Mammary epithelial cell (primary cell): ENCODE measurements at places on chromosomes 11 and 22. TPM values are rescaled to one million over a fixed set of nuclear protein-coding genes. Genes with fewer than 3 reads are reported as not detected.

Gene IGLL1
- not detected for total RNA-seq

Gene HEPHL1
- 6.2 TPM for total RNA-seq

Gene CASP12
- not detected in 2 replicates for total RNA-seq

Gene OR52I2
- total RNA-seq, result not detected

Gene CDC42BPG
- total RNA-seq, result 7.3 and 18.7 TPM in 2 replicates

Gene OR8D1
- total RNA-seq, result not detected

Gene SLC22A8
- total RNA-seq, result not detected

Gene SCN4B
- total RNA-seq, result 6.5 TPM

Gene SH3BP1
- total RNA-seq, result 23.4 and 65.9 TPM in 2 replicates

GRCh38 chr11:85180528-85180927 is 446.6 kb downstream of the DLG2 start:
- no peak for DNase-seq

DNA sequence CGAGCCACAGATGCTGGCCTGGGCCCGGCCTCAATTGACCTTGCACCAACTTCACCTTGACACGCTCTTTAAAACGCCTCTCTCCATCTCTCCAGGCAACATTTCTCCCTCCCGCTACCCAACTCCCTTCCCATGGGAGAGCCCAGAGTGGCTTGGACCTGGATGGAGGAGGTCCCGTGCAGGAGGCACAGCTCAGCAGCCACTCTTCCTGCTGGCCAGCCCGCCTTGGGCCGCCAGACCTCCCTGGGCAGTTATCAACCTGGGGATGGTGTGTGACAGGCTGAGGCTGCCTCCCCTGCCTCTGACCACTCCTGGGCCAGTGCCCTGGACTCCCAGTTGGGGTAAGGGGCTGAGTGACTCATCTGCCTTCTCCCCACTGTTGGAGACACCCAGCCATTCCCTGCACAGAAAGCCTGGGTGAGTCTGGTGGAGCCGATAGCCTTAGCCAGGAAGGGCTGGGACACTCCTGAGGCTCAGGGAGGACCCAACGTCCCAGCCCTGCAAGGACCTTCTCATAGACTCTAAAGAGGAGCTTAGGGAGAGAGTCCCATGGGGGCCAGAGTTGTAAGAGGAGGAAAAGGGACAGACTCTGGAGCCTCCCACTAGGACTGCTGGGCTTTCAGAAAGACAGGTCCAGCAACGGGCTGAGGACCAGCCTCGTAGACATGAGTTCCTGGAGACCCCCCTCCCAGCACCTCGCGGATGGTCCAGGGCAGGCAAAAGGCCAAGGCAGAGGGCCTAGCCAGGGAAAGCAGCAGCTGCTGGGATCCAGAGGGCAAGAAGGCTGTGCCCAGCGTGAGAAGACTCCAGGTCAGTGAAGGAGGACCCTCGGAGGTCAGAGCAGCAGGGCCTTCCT is 131.7 kb downstream of the CEP164 start:
- DNase-seq, result no peak

- DNase-seq, result no peak
These were observed 65.6 kb downstream of the ISX start for GRCh38 chr22:35131525-35132000.

DNA sequence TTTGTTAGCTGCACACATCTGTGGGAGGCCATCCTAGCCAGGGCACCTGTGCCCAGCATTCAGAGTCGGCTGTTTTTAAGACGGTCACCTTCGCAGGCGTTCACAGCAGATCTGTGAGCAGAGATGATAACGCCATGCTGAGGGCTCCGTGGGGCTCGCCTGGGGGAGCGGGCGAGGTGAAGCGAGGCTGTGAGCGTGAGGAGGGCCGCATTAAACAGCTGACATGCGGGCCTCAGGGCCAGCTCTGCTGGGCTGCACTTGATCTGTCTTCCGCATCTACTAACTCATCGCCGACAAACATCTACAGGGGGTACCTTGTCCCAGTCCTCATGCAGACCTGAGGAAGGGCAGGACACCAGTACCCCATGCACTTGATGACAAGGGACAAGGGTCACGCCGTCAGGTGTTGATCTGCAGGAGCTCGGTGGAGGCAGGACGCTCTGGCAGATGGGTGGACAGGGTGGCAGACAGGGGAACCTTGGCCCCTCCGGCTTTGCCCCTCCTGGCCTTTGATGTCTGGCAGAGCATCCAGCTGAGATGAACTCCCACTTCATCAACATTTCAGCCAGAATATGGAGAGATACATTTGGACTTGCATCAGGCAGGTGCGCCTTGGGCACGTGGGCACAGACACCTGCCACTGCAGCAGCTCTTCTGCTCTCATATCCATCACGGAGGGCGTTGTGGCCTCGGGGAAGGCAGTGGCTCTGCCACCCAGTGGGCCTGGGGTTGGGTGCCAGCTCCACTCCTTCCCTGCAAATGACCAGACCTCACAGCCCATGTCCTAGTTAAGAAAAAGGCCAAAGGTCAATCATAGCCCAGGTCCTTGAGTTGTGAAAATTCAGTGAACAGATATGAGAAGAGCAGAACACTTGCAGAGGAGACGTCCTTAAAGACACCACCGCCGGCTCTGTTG is 822.9 kb downstream of the BRD1 start:
- no peak for DNase-seq

DNA sequence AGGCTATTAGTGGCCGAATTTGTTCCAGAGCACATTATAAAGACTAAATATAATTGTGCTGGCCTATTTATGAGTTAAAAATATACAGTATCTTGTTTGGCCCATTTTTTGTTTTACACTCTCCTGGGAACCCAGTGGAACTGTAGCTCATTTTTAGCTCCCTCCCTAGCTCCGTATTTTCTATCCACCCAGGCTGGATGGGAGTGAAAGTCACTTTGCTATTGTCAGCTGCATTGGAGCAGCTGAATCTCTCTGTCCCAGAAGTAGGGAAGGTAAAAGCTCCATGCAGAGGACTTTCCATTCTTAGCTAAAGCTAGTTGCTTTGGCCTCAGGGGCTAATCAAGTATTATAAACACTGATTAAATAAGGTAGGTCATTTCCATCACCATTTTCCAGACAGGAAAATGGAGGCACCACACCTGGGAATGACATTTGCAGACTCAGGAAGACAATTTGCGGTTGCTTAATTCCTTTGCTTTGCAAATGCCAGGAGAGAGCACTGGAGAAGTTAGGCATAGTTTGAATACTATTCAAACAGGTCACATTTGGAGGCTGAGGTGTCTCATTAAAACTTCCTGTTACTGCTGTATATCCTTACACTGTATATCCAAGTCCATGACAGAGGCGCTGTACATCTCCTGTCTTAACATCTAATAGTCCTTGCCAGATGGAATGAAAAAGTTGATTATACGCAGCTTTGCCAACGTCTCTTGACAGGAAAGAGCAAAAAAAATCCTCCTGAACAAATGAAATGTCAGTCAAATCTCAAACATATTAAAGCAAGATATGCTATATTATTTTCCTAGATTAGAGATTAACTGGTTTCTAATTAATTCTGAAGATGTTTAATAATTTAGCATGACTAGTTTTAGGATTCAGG is 338.1 kb upstream of the KIRREL3 start:
- DNase-seq, result no peak

GRCh38 chr11:117871160-117871559 is 5.3 kb downstream of the FXYD6 start:
- no peak for DNase-seq

DNA sequence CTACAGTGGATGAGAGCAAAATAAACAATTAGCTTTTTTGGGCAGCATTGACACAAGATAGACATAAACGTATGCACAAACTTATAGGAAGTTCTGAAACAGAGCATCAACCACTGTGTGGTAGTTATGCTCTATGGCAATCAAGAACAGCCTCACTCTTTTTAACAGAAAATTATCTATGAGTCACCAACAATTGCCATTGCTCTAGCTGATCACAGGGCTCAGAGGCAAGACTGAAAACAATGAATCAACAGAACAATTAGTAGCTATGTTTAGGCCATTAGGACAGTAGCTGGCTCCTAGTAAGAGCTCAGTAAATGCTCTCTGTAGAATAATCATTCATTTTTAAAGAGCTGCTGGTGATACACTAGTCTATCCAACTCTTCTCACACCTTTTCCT is 34.9 kb upstream of the PICALM start:
- DNase-seq, result peak; percentile 42

GRCh38 chr11:100574894-100575769 is 112.0 kb upstream of the ARHGAP42 start:
- peak; percentile 24 for DNase-seq

DNA sequence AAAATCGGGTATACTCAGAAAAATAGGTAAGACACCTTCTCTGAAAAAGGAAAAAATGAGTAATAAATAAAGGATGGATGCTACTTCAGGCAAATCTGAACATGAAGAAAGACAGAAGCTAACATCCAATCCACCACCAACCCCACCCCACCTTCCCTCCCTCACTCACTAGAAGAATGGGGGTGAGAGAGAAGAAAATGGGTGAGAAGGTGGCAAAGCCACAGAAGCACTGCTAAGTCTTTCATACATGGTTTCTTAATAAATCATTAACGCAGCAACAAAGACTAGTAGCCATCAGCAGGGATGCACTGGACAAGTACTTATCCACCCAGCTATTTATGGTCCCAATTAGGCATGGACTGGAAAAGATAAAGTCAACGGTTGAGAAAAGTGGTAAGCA is 5.9 kb downstream of the FHIP1B start:
- no peak for DNase-seq

GRCh38 chr11:27894552-27894951 is 194.3 kb upstream of the BDNF start:
- no peak for DNase-seq

DNA sequence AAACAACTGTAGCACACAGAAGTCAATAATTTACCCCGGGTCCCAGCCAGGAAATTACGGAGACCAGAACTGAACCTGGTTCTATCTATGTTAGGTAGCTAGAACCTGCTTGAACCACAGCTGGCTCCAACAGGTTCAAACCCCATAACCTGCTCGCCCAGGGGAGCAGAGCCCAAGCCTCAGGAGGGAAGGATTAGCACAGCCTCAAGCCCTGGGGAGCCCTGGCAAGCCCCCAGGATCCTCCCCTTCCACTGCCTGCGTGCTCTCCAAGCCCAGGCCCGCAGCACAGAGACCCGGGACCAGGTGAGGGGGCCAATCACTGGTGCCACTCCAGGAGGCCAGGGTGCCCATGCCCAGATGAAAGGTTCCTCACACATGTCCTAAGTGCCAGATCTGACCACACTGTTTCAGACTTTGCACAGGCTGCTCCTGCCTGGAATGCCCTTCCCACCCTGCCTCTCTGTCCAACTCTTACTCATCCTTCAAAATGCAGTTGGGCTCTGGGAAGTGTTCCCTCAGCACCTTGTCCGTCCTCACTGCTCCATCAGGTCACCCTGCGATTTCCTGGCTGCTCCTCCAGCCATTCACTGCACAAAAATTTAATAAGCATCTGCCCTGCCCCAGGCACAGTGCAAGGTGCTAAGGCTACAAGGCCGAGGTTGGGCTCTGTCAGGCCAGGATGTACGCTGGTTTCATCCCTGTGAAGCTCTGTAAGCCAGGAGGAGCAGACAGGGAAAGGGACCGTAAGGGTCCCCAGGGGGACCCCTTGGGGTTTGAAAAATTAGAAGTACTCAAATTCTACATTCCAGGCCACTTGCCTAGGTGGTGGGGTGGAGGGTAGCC is 32.2 kb downstream of the ARRB1 start:
- DNase-seq, result peak; percentile 31

DNA sequence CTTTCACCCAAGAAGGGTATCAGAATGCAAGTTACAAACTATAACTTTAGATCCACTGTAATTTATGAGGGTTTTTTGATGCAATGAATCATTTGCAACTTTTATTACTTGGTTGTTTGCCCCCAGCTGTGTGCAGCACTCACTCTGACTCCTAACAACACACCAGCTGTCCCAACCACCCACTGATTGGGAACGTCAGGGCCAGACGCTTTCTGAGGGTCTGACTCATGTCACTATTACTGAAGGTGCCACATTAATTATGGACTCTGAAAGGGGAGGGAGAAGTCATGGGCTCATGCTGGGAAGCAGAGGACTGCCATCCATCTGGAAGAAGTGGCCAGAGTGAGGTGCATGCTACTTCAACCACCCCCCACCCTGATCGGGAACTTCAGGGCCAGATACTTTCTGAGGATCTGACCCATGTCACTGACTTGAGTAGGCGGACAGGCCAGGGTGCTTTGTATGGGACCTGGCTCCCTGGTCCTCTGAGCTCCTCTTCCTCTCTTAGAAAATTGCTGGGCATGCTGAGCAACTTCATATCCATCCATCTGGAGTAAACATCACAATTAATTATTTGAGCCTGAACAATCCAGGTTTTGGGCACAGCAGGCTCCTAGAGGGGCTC is 44.9 kb upstream of the DRD2 start:
- DNase-seq, result peak; percentile 37

GRCh38 chr22:19586922-19587684 is 62.9 kb upstream of the CLDN5 start:
- no peak for DNase-seq

DNA sequence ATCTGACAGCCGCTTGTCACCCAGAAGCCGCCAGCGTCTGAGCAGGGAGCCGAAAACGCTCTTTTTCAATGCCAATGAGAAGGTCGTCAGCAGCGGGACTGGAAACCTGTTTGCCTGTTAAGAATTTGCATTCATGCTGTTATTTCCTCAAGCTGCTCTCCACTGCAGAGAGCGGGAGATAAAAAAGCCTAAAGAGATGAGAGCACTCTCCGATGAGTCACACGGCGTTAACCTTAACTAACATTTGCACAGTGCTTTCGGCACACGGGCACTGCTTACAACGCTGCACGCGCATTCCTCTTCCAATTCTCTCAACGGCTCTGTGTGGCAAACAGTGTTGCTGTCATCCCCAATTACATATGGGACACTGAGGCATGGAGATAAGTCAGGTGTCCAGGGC is 40.0 kb upstream of the RTL6 start:
- DNase-seq, result peak; percentile 21

- no peak for DNase-seq
These were observed 31.6 kb upstream of the MYH9 start for GRCh38 chr22:36419177-36419911.

GRCh38 chr11:66692446-66692845 is 14.8 kb upstream of the RBM4B start:
- DNase-seq, result no peak

- no peak for DNase-seq
These were observed 2237.9 kb upstream of the RAG2 start for GRCh38 chr11:38835966-38836365.

DNA sequence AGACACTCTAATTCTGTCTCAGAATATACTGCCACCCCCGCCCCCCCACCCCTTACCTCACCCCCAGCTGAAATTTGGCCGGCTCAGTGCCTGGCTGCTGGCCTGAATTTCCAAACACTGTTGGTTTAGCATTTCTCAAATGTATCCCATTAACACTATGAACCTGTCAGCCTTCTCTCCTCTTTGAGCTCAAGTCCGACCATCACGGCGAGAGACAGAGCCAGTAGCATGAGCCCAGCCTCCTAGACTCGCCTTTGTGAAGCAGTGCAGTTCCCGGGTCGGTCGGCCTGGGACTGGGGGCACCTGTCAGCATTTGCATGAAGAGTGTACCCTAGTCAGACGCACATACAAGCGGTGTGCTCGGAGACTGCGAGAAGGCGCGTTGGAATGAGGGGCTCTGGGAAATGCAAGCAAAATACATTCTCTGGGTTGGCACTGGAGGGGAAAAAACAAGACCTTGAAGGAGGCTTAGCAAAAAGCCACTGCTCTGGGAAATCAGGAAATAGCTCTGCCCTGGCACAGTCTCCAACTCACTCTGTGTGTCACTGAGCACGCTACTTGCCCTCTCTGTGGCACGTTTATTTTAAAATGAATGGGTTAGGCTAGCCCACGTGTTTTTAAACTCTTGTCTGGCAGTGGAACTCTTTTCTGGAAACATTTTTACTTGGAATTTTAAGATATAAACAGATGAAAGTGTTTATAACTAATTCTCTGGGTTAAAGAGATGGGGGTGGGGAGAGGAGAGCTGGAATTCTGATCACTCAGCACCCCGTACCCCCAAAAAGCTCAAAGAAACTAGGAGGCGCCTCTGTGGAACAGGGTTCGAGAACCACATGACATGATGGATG is 108.3 kb downstream of the TIMP3 start:
- DNase-seq, result no peak
